Smooth muscle cell of the umbilical artery (primary cell): ENCODE measurements at places on chromosomes 11 and 22. TPM values are rescaled to one million over a fixed set of nuclear protein-coding genes. Genes with fewer than 3 reads are reported as not detected.

The LARGE2 gene
- under 0.01 TPM in 1 of 2 replicates, not detected in the other for total RNA-seq

The TTC12 gene
- total RNA-seq: 6.1 and 11.0 TPM in 2 replicates

The CFAP300 gene
- total RNA-seq: 2.4 and 5.3 TPM in 2 replicates

The RIC3 gene
- not detected in 2 replicates for total RNA-seq

The KCTD14 gene
- total RNA-seq: 0.30 and 0.42 TPM in 2 replicates

The CDKN1C gene
- total RNA-seq: 4.8 and 12.5 TPM in 2 replicates

The C2CD2L gene
- total RNA-seq: 5.0 and 5.5 TPM in 2 replicates

The SYNGR1 gene
- total RNA-seq: 4.7 and 6.8 TPM in 2 replicates

The SCGB1A1 gene
- total RNA-seq: not detected in 2 replicates

The OR51B4 gene
- total RNA-seq: not detected in 2 replicates

The RFPL1 gene
- not detected in 2 replicates for total RNA-seq

The MIAT gene
- total RNA-seq: 1.0 and 1.2 TPM in 2 replicates
